ENCODE measurements at places on chromosomes 12 and 14.

DNA sequence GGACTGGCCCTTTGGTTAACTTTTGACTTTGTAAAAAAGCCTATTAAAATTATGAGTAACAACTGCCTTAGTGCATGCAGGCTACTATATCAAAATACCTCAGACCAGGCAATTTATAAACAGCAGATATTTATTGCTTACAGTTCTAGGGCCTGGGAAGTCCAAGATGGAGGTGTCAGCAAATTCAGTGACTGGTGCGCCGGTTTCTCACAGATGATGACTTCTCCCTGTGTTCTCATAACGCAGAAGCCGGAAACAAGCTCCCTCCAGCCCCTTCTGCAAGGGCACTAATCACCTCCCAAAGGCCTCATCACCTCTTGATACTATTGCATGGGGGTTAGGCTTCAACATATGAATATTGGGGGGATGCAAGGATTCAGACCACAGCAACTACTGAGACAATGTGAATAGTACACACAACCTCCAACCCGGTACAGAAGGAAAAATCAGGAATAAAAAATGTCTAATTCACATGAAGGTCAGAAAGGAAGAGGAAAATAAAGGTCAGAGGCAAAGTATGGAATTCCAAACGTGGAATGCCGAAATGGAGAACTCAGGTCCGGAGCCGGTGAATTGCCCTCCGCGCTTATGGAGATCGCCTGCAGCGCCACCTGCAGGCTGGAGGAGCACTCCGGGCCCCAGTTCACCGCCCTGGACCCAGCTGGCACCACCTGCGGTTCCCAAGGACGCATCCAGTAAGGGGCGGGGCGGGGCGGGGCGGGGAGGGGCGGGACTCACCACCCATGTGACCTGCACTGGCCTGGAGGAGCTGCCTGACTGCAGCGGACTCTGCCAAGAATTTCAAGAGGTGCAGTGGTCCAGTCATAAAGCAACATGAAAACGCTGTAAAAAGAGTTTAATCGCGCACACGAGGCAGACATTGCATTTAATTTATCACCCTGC lies 203.4 kb downstream of the KIF26A start:
- no peak for DNase-seq

DNA sequence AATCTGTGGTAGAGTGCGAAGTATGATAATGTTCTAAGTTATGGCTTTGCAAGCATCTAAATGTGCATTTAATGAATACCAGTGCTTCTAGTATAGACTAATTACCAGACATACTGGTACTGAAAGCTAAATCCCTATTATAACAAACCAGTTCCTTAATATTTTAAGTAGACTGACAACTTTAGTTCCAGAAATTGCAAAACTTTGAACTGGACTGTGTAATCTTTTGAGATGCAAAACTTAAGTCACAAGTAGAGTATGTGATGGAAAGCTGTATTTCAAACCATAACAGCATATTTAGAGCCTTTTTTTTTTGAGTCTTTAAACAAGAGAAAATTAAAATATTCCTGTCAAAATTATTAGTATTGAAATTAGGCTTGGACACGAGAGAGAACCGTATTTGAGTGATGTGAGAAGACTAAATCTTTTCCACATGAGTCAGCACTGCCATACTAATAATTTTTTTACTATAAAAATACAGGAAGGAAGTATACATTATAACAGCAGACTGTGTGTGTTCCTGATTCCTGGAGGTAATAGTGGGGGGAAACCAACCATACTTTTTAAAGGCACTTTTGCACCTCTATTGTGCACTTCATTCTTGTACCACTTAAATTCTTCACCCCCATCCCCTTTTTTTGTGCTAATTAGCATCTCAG lies 45.5 kb downstream of the PPM1A start:
- DNase-seq, result no peak

DNA sequence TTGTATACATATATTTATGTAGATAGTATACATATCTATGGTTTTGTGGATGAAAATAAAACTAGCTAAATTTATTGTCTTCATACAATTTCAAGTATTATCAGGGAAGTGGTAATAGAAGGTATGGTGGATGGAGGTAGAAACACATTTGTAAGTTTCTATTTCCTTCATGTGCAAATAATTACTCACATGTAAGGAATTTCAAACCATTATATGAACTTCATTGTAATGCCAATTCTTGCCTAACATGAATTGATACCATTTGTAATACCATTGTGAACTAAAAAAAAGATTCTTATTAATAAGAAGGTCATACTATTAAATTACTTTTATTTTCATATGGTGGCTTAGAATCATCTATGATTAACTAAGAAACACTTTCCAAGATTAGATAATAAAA lies 20.1 kb upstream of the PPFIA2 start:
- DNase-seq, result no peak

DNA sequence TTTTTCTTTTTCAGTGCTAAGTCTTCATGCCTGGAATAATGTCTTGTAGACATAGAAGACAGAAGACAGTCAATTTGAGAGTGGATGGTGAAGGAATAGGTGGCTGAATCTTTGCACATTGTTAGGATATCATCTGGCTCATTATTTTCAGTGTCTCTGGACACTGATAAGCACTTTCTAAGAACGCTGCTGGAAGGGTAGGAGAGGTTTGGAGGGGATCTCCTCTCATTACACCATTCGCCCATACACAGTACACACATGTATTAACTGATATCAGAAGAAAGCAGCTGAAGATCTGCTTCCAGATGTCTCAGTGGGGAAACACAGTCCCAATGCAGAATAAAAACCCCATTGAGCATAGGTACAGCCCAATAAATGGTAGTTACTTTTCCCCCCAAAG lies 461.1 kb upstream of the DCN start:
- no peak for DNase-seq

DNA sequence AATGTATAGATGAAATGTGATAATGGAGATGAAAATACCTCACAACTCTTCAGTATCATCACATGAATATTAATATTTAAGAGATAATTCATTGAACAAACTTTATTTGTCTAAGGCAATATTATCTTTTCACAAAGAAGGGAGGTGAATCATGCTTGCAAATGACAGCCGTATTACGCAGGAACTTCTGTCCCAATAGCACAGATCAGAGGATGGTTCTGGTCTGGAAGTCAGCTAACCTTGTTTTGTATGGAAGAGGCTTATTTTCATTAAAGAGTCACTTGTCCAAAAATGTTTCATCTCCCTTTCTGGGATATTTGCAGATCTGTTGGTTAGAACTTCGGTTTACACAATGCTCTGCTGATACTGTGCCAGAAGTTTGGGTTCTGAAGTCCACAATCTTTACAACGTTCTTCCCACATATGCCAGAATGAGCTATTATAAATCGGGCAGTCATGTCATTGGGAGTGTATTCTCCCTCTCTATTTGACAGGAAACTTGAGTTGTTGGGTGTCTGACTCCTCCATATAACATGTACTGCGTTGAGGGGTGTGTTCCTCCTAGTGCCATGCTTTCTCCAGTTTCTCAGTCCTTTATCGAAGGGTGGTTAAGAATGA lies 29.8 kb downstream of the YY1 start:
- no peak for DNase-seq

DNA sequence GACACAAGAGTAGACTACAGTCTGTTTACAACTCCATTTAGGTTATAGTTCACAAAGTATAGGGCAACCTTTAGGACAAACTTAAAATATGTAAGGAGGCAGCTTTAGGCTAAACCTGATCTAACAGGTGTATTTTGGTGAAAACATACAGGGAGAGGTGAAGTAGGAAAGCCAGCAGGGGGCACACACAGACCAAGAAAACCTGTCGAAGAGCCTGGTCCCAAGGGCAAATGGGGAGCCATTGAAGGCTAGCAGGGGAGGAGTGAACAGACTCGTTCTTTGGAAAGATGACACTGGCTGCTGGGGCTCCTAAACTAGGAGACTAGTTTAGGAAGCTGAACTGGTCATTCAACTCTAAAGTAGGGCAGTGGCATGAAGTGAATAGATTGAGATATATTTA lies 138.8 kb upstream of the WSCD2 start:
- DNase-seq, result no peak

GRCh38 chr12:53968214-53969127 lies 4.5 kb upstream of the HOXC11 start:
- no peak for DNase-seq

GRCh38 chr12:25254271-25254880 lies 3.6 kb upstream of the KRAS start:
- DNase-seq, result no peak

All from stimulated activated CD8-positive, alpha-beta memory T cell treated with anti-CD3 and anti-CD28 coated beads, Interleukin-7, amount 100 ng/mL, for 1 hour (primary cell).